ENCODE measurements at places on chromosomes 2 and 18.
A peak's percentile ranks its signal among the peaks of the same experiment; 100 is the strongest.

GRCh38 chr2:118974103-118974993 lies 32.4 kb downstream of the MARCO start:
- DNase-seq, result no peak

GRCh38 chr2:132400169-132400900 lies 16.3 kb upstream of the GPR39 start:
- DNase-seq, result no peak

GRCh38 chr2:207925601-207926000 lies 99.7 kb downstream of the PLEKHM3 start:
- DNase-seq, result no peak

GRCh38 chr2:190537765-190538164 lies 3.2 kb upstream of the NEMP2 start:
- DNase-seq, result no peak

- no peak for DNase-seq
Measured at GRCh38 chr18:79782566-79783308, 15.0 kb upstream of the KCNG2 start.

DNA sequence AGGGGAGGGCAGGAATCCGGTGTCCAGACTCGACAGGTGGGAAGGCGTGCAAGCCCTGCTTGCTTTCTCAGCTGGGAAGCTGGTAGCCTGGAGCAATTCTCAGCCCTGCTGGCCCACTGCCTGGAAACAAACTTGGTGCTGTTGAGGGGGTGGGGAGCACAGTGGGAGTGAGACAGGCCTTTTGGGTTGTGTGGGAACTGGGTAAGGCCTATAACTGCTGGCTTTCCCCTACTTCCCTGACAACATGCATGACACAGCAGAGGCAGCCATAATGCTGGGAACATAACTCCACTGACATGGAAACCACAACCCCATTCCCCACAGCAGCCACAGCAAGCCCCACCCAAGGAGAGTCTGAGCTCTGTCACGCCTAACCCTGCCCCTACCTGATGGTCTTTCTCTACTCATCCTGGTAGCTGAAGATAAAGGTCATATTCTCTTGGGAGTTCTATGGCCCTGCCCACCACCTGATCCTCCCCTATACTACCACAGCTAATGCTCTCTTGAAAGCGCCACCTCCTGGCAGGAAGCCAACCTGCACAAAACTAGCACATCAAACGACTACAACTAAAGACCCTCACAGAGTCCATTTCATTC lies 122.9 kb upstream of the ACVR1C start:
- no peak for DNase-seq

- no peak for DNase-seq
Measured at GRCh38 chr2:203498161-203498560, 36.9 kb downstream of the RAPH1 start.

DNA sequence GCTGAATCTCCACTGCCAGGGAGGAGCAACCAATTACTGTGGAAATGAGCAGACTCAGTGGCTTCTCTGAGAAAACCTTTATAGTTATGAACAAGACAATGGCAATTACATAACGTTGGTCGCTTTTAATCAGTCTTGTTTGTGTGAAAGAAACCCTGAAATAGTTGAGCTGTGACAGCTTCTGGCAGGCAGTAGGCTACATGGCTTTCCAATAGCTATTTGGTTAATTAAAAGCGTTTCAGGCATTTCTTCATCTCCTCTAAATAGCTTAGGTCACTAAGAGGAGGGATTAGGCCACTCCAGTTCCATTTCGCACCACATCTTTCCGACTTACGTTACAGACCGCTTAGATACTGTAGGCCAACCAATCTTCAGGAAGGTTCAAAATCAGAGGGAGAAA lies 794.4 kb upstream of the ID2 start:
- DNase-seq, result no peak

GRCh38 chr18:69490813-69491212 lies 90.1 kb downstream of the DOK6 start:
- DNase-seq, result no peak

- no peak for DNase-seq
Measured at GRCh38 chr18:36128907-36129299, 237 bp downstream of the SLC39A6 start.

DNA sequence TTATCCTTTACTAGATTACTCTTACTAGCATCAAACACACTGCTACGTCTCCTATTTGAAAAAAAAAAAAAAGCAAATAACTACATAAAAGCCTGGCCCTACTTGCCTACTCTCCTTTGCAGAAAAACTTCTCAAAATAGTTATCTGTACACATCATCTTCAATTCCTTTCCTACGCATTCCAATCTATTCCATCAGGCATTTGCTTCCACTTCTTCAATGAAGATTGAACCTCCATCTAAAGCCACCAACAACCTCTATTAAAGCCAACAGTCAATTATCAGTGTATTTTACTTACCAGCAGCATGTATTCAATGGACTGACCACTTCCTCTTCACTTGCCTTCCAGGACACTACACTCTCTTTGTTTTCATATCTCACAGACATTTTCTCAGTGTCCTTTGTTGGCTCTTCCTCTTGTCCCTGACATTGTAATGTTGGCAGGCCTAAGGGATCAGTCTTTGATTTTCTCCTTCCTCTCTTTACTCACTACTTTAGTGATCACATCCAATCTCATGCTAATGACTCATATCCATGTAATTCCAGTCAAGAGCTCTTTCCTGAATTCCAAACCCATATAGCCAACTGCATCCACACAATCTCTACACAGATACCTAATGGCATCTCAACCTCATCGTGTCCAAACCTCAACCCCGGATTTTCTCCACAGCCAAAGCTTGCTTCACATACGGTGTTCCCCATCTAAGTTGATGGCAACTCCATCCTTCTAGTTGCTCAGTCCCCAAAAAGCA lies 131.3 kb downstream of the CCDC148 start:
- DNase-seq, result no peak

GRCh38 chr2:75561566-75562512 lies 1.1 kb upstream of the EVA1A start:
- DNase-seq, result no peak

GRCh38 chr2:126736133-126736874 lies 80.3 kb downstream of the GYPC start:
- DNase-seq, result no peak

DNA sequence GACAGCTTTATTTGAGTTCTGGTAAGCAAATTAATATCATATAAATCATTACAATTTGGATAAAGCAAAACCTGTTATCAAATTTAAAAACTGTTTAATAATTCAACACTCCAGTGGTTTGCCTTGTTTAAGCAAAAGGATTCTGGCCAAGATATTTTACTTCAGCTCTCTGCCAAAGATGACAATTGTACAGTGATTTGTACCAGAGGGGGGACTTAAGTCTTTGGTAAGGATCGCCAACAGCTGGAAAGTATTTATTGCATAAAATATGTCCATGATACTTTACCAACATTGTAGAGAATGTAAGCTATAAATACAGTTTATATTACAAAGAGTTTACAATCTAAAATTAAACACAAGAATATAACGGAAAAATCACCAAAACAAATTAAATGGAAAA lies 13.8 kb downstream of the PREPL start:
- DNase-seq, result no peak

GRCh38 chr18:54983041-54983686 lies 23.9 kb upstream of the CCDC68 start:
- no peak for DNase-seq

- DNase-seq, result no peak
Measured at GRCh38 chr18:48026216-48026615, 95.8 kb upstream of the SMAD2 start.

- no peak for DNase-seq
Measured at GRCh38 chr2:128260239-128261138, 58.2 kb downstream of the HS6ST1 start.

DNA sequence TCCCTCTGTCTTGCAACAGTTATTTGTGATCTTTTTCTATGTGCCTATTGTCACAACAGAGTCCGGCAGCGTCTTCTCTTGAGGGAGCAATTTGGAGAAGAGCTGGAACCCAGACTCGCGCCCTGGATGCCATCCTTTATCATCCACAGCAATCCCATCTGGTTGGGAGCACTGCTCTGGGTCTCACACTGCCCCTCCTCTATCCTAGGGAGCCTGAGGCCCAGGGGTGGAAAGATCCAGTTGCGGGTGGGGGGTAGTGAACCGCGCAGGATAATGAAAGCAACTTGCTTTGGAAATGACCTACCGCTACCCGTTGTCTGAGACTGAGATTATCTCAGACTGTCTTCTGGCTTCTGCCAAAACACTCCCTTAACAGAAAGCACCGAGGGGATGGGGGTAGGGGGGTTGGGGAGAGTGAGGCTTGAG lies 713 bp downstream of the WBP1 start:
- DNase-seq, result peak; percentile 35

GRCh38 chr2:123715467-123715982 lies 309.6 kb upstream of the CNTNAP5 start:
- DNase-seq, result no peak

DNA sequence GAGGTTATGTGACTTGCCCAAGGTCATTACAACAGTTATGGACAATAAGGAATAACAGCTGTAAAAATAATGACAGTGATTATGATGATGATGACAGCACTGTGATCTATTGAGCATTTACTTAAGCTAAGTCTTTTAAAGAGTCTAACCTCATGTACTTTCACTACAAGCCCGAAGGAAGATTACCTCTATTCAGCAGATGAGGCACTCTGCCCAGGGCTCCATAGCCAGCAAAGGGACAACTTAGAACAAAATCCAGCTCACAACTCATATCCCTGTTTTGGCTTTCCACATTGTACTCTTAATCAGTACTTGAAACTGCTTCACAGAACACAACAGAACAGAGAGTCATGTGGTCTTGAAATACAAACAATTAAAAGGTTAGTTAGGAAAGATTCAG lies 290.2 kb downstream of the ZNF385B start:
- no peak for DNase-seq

GRCh38 chr18:74778191-74778847 lies 180.6 kb downstream of the ZNF407 start:
- no peak for DNase-seq

DNA sequence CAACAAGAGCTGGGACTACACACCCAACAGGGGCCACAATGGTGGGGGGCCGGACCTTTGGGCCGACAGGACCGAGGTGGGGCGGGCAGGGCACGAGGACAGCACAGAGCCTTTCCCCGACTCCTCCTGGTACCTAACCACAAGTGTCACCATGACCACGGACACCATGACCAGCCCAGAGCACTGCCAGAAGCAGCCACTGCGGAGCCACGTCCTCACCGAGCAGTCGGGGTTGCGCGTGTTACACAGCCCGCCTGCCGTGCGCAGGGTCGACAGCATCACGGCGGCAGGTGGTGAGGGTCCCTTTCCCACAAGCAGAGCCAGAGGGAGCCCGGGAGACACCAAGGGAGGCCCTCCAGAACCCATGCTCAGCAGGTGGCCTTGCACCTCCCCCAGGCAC lies 119.5 kb downstream of the MTCL1 start:
- no peak for DNase-seq

DNA sequence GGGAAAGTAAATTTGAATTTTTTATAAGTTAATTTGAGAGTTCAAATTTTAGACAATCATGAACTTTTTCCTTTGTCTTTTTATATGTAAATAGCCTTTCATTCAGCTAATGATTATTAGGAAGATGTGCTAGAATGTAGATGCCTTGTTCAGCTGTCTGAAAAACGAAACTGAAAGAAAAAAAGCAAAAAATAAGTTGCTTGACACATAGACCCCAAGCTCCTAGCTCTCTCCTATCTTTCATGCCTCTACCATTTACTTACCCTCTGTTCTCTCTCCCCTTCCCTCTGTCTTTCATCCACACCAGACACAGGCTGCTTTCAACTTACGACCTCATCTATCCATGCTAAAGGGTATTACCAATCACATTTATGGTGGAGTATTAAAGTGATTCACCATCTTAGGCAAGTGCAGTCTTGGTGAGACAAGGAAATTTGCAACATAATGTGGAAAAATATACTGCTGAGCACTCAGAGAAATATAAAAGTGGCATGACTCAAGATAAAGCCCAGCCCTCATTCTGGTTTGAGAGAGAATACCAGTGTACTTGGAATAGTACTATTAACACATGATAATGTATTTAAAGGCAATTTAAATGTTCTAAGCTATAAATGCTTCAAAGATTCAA lies 425.6 kb downstream of the SUCLG1 start:
- no peak for DNase-seq

DNA sequence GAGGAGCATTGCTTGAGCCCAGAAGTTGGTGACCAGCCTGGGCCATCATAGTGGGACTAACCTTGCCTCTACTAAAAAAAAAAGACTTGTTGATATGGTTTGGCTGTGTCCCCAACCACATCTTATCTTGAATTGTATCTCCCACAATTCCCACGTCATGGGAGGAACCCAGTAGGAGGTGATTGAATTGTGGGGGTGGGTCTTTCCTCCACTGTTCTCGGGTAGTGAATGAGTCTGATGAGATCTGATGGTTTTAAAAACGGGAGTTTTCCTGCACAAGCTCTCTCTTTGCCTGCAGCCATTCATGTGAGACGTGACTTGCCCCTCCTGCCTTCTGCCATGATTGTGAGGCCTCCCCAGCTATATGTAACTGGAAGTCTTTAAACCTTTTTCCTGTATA lies 47.0 kb downstream of the PROC start:
- no peak for DNase-seq

- no peak for DNase-seq
Measured at GRCh38 chr2:72993933-72994280, 76.6 kb downstream of the EMX1 start.

DNA sequence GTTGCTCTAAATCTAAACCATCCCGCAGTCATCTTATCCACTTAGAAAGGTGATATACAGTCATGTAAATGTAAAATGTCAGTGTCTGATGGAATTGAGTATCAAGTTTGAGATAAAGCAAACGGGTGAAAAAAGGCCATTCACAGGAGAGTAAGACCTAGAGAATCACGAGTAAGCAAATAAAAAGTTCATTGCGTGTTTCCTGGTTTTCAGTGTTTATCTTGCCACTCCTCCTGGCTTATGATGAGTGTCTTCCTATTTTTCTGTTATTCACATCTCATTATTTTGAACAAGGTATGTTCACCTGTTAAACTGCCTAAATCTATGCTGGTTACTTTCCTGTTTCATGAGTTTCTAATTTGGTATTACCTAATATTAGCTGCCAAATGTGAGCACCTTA lies 68.8 kb downstream of the ITGA4 start:
- DNase-seq, result no peak

DNA sequence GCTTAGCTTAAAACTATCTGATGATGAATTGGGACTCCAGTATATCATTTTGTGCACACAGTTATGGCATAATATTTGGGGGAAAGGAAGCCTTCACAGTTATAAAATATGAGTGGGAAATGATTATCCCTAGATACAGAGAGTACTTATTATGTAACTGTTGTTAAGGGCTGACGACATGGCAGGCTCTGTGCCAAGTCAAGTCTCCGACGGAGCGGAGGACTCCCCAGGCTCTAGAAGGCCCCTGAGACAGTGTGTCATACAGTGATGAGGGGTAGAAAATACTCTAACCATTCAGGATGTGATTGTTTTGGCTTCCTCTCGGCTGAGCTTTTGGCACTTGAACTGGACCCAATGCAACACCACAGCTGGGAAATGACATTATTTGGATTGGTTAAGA lies 211.8 kb downstream of the SLC8A1 start:
- DNase-seq, result no peak

DNA sequence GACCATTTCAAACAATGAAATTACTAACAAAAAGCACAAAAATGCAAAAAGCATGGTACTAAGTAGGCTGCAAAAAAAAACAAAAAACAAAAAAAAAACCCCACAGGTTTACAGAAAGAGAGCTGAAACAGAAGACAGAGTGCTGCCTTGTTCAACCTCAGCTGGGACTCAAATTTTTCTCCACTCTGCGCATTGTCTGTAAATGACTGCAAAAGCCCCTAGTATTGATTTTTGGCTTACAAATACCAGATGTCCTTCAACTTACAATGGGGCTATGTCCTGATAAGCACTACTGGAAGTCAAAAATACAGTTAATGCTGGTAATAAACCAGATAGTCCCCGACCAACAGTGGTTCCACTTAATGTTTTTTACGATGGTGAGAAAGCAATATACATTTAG lies 42.2 kb downstream of the UBE2E3 start:
- no peak for DNase-seq
